Amygdala (tissue), 56 donors: ENCODE measurements at places on chromosomes 7 and 10.

- no peak for DNase-seq
Observed at GRCh38 chr7:23467291-23467805, 2.9 kb downstream of the IGF2BP3 start.

DNA sequence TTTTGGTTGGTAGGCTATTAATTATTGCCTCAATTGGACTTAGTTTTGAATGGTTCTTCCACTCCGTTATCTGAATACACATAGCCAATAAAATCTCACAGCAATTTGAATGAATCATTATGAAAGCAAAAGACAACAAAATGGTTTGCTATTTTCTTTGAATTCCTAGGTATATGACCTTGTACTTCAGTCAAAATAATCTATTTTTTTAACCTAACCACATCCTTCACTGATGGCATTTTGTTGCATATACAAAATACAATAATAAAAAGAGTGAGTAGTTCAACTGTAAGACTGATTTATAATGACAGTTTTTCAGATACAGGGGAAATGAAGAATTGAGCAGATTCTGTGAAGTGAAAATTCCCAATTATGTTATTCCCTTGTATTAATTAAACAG lies 433.1 kb downstream of the HTR7 start:
- DNase-seq: no peak

DNA sequence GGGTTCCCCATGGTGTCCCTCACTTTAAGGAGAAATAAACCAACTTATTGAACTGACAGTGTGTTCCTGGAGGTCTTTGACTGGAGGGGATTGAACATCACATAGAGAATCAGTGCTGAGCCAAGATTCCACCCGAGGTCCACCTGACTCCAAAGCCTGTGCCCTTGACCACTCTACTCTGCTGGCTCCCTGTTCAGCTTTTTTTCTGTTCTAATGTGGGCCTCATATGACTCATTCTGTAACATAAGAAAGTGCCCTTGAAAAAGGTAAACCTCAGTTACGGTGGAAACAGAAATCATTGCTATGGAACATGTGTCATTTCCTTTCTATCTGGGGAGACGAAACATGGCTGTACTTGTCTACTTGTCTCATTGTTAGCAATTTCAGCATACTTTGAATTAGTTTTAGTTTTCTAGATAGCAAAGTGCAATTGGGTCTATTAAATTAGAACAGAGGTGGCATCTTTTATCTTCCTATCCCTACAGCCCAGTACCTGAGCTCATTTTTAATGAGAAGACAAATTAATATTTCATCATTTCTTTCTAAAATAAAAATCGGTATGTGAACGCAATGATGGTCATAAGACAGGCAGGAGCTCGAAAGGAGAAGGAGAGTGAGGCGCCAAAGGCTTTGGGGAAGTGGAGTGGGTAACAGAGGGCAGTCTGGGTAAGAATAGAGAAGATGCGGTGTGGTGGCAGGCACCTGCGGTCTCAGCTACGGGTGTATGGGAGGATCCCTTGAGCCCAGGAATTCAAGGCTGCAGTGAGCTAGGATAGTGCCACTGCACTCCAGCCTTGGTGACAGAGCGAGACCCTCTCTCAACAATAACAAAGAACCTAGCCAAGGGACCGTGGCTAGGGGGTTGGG lies 1.5 kb downstream of the GSDME start:
- DNase-seq: no peak

- no peak for DNase-seq
Observed at GRCh38 chr10:125002423-125003145, 60.7 kb downstream of the ZRANB1 start.

DNA sequence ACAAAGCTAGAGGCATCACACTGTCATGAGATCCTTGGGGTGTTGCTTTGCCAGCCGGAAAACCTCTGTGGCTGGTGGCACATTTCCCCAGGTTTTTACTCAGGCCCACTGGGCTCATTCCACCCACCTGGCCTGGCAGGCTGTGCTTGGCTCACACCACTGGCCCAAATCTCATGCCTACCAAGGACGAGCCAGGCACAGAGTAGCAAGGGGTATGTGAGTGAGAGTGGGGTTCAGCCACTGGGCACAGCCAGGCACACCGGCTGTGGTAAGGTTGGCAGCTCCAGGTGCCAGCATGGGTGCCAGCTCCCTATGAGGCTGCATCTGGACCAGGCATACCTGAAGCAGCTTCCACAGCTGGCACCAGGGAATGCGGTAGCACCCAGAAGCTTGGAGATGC lies 21.4 kb downstream of the STEAP1 start:
- DNase-seq: no peak

- no peak for DNase-seq
Observed at GRCh38 chr10:123988694-123989093, 97.1 kb upstream of the CPXM2 start.

DNA sequence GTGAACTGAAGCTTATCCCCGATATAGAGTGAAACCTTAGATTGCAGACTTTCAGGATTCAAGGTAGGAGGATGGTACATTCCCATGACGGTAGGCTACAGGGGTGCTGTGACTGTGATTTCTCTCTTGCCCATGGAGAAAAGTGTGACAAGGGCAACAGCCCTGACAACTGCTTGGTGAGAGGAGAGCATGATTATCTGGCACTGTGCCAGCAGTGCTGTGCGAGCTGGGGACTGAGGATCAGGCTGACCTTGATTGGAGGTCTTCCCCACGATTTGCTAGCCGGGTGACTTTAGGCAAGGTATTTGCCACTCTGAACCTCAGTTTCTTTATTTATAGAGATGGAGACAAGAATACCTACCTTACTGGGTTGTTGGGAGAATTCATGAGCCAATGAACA lies 229.5 kb downstream of the PTEN start:
- peak; percentile 4 for DNase-seq

DNA sequence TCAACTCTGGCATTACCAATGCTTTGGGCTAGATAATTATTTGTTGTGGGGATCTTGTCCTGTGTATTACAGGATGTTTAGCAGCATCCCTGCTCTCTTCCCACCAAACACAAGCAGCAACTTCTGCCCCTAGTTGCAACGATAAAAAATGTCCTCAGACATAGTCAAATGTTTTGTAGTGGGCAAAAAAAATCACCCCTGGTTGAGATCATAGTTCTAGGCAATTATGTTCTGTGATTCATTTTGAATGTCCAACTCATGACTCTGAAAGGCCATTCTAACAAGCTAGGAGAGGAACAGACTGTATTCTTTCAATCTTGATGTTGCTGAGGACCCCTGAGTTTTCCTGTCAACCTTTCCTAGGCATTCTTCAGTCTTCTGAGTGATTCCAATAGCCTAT lies 79.5 kb downstream of the RTKN2 start:
- no peak for DNase-seq

GRCh38 chr10:131087464-131088215 lies 223.9 kb downstream of the TCERG1L start:
- DNase-seq: no peak

GRCh38 chr7:98459529-98459928 lies 58.6 kb upstream of the BAIAP2L1 start:
- DNase-seq: no peak

GRCh38 chr7:46682836-46683624 lies 762.0 kb upstream of the IGFBP3 start:
- DNase-seq: no peak

DNA sequence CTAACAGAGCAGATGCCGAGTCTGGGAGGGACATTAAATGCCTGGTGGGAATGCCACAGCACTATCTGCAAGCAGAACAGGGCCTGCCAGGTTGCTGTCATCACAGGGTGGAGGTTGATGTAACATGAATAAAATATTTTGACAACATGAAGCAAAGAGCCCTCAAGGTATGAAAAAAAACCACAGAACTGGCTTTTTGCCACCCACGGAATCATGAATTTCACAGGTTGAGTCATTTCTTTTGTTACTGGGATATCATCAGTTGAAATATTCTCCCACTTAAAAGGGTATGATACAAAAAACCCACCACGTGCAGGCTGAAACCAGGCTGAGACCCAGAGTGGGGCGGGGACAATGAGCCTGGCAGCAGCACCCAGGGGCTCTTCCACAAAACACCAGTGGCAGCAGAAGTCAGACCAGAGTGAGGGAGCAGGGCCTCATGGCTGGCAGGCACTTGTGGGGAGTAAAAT lies 220.1 kb downstream of the TNS3 start:
- no peak for DNase-seq

- DNase-seq: no peak
Observed at GRCh38 chr7:129394982-129395914, 39.0 kb upstream of the STRIP2 start.

GRCh38 chr10:24935504-24936292 lies 16.7 kb downstream of the PRTFDC1 start:
- no peak for DNase-seq

DNA sequence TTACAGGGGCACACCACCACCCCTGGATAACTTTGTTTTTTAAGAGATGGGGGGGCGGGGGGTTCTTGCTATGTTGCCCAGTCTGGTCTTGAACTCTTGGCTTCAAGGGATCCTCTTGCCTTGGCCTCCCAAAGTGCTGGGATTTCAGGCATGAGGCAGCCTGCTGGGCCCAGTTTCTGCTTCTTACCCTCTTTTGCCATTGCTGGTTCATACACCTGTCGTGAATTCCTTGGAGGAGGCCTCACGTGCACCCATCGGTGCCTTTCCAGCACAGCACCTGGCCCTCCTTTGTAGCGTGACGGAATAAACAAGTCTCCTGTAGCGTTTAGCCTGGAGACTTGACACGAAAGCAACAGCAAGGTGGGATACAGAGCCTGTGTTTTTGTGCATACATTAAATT lies 75.5 kb downstream of the CARD11 start:
- no peak for DNase-seq

GRCh38 chr10:64798297-64798696 lies 1277.1 kb downstream of the REEP3 start:
- DNase-seq: no peak

- DNase-seq: no peak
Observed at GRCh38 chr10:46001187-46001756, 29.0 kb downstream of the TIMM23 start.

DNA sequence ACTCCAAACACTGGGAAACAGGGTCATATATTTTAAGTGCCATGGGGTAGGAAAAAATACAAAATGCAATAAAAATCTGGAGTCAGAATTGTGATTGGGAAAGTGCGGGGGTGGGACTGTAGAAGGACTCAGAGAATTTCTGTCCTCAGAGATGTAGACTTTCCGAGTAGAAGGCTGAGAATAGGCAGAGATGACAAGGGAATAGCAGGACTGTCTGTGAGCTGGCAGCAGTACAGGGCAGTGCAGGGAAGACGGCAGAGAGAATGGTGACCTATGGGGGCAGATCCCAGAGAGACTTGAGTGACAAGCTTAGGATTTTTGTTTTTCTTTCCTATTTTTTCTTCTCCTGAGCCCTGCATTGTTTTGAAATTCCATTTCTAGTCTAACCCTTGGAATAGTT lies 127.6 kb downstream of the SLC16A9 start:
- DNase-seq: peak; percentile 7

GRCh38 chr7:8699875-8700624 lies 266.6 kb downstream of the NXPH1 start:
- DNase-seq: no peak

- no peak for DNase-seq
Observed at GRCh38 chr7:52719677-52720076, 315.8 kb upstream of the POM121L12 start.

GRCh38 chr10:50398823-50399222 lies 147.5 kb upstream of the ASAH2 start:
- no peak for DNase-seq

GRCh38 chr7:134886353-134887057 lies 99.8 kb upstream of the AGBL3 start:
- no peak for DNase-seq
